ENCODE measurements at places on chromosomes 2 and 18. TPM values are rescaled to one million over a fixed set of nuclear protein-coding genes. Genes with fewer than 3 reads are reported as not detected.

DNA sequence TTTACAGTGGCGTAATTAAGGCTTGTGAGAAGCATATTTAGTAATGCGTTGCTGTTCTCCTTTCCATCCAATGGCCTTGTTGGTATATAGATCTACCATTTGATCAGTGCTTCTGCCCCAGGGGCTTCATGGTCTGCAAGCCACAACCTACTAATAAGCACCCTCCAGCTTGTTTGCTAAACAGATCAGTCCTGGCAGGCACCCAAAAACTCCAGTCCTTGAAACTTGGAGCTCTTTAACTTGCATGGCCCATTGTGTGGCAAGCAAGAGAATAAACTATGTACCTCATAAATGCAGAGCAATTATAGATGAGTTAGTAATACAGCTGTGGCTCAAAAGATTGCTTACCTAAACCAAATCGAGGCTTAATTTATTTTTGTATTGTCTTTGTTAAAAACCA is 158.5 kb downstream of the FTCDNL1 start:
- no peak for DNase-seq

- no peak for DNase-seq
Measured at GRCh38 chr2:204611017-204611631, 65.8 kb downstream of the PARD3B start.

Gene ENOSF1
- 49.5 TPM for total RNA-seq

Gene TUBA3E
- total RNA-seq, result not detected

Gene CHN1
- total RNA-seq, result 3.3 TPM
